CD8-positive, alpha-beta T cell (primary cell): ENCODE measurements at places on chromosomes 1 and 21. TPM values are rescaled to one million over a fixed set of nuclear protein-coding genes. Genes with fewer than 3 reads are reported as not detected.

The KRTAP19-8 gene
- total RNA-seq: not detected

The GIPC2 gene
- total RNA-seq: 0.08 TPM

The JAM2 gene
- total RNA-seq: not detected

The ARF1 gene
- 381 TPM for total RNA-seq

The RNU1-1 gene
- 3,852 TPM for total RNA-seq

The CDA gene
- total RNA-seq: not detected

The UBE2U gene
- not detected for total RNA-seq

The C21orf91 gene
- 43.6 TPM for total RNA-seq
